Brain microvascular endothelial cell (primary cell): ENCODE measurements at places on chromosomes 16 and 17.

GRCh38 chr16:56848955-56849689, 15.9 kb upstream of the SLC12A3 start:
- peak; percentile 69 for DNase-seq

DNA sequence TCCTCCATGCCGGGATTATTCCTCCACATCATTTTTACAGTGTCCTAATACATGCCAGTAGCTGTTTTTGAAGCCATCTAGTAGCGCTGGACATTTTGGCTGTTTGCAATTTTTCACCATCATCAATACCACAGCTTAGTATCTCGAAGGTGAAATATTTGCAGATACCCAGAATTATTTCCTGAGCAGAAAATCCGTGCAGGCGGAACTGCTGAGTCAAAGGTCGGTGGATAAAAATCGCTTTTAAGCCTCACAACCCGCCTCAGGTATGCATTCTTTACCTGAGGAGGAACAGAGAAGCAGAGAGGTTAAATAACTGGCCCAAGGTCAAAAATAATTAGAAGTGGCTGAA, 584 bp upstream of the TNRC6A start:
- no peak for DNase-seq

- no peak for DNase-seq
Measured at GRCh38 chr17:81371910-81372760, 23.1 kb upstream of the BAHCC1 start.

GRCh38 chr17:13734880-13735279, 133.2 kb upstream of the HS3ST3A1 start:
- no peak for DNase-seq

DNA sequence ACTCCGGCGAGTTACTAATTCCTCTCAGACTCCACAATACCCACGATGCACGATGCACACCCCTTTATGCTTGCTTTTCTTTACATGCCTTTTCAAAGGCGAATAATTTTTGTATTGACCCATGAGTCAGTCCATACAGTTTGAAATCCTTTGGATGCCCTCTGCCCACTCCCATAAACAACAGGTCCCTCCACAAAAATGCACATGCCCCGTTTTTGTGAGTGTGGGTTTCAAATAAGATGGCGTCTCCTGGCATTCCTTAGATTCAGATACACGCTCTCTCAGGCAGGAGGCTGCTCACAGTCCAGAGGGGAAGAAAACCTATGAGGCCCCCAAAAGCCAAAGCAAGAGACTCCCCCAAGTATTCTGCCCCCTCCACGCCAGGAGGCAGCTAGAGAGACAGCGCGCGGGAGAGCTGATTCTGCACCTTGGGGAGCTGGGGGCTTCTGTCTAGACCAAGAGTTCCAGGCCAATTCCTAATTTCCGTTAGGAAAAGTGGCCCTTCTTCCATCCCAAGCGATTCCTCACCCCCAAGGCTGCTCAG, 19.6 kb upstream of the HOXB9 start:
- no peak for DNase-seq

DNA sequence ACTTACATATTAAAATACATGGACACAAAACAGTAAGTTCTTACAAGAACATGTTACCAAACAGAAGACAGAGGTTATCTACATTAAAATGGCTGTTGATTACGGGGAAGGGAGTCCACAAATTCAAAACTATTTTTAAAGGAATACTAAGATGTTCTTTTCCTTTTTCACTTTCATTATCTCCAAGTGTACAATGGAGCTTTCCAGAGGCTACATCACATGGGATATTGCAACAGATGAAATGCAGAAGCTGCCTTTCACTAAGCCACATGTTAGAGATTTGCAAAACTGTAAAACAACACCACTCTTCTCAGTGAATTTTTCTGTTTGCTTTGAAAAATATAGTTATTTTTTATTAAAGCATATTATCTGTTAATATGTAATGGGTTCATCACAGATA, 53.6 kb downstream of the XPO6 start:
- no peak for DNase-seq

- no peak for DNase-seq
Measured at GRCh38 chr16:57470711-57471110, 8.2 kb downstream of the POLR2C start.

GRCh38 chr16:86991679-86992078, 325.5 kb downstream of the C16orf95 start:
- DNase-seq: peak; percentile 34

DNA sequence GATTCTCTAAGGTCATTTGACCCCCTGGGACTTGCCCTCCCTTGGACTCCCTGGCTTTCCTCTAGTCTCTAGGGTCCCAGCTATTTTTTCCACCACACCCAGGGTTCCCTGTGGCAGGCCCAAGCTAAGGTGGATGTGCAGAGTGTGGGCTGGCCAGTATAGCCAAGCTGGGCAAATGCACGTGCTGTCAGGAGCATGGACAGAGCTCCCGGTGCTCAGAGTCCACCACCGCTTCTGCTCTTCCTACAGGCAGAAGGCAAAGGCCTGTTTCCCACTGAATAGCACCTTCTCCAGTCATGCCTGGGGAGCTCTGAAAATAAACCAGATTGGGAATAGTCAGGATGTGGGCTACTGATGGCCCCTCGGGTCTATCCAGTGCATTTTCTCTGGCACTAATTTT, 53.3 kb downstream of the GNAO1 start:
- no peak for DNase-seq

DNA sequence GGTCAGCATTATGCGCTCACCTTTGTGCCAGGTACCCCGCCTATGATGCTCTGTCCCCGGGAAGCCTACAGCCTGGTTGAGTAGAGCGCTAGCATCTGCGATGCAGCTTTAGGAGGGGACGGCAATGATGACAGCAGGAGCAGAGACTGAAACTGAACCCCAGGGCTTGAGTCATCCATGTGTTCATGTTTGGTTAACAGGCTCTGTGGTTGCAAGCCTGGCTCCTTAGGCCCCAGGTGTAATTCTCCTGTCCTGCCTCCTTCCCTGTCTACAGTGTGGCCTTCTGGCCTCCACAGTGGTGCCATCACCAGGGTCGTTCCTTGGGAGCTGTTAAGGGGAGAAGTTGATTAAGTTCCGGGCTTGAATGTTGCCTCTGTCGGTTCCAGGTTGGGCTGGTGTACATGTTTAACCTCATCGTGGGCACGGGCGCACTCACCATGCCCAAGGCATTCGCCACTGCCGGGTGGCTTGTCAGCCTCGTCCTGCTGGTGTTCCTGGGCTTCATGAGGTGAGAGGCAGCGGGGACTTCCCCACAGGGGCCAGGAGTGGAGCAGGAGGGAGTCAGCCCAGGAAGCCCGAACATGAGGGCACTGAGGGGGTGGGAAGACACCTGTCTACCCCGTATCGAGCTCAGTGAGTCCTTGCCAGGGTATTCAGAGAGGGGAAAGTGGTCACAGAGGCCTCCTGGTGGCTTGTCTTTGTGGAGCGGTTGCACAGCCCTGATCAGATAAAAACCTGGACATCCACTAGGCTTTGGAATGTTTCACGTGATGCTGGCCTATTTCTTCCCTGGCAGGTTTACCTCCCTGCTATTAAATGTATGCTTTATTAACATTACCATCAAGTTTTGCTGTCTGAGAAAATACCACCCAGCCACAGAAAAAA, 9.2 kb upstream of the NAT9 start:
- no peak for DNase-seq

DNA sequence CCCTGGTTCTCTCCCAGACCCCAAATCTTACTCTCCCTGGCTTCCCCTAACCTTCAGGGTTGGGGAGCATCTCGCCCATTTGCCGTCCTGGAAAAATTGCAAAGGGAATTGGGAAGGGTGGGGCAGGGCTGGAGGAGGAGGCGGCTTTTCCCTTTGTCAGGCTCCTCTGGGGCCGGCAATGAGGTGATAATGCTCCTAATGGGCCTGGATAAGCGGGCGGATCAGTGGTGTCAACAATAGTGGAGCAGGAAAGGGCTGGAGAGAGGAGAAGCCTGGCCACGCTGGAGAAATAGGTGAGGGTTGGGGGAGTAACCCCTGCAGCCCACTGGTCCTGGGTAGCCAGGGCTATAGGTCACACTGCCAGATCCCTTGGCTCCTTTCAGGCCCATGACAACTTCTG, 12.3 kb downstream of the SCN4A start:
- DNase-seq: no peak

DNA sequence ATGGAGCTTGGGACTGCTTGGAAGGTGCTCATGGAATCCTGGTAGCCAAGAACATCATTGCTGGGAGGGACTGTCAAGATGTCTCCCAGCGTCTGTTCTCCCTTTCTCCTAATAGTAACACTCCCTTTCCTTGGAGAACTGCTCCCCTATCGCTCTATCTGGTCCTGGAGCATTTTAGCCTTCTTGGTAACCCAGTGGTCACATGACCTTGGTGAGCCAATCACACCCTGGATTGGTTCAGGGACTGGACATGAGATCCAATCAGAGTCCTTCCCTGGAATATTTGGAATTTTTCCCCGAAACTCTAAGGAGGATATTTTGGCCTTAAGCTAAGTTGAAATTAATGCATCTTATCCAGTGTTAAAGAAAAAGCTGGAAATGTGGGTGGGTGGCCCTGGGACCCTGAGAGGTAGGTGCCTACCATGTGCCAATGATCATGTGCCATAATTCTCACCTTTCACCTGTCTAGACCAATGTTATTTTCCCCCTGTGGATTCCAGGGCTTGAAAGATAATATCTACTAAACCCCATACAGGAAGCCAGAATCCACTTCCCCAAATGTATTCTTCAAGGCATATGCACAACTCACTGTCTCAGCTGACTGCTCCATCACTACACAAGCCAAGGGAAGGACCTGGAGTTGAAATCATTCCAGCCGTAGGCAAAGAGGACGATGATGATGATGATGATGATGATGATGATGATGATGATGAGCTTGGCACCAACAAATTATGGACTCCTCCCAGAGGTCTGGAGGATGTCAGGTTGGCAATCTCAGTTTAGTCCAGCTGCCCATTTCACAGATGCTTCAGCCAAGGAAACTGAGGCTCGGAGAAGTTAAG, 193.2 kb downstream of the RAB11FIP4 start:
- no peak for DNase-seq

- DNase-seq: no peak
Measured at GRCh38 chr17:36755586-36755985, 154.2 kb downstream of the MRM1 start.

DNA sequence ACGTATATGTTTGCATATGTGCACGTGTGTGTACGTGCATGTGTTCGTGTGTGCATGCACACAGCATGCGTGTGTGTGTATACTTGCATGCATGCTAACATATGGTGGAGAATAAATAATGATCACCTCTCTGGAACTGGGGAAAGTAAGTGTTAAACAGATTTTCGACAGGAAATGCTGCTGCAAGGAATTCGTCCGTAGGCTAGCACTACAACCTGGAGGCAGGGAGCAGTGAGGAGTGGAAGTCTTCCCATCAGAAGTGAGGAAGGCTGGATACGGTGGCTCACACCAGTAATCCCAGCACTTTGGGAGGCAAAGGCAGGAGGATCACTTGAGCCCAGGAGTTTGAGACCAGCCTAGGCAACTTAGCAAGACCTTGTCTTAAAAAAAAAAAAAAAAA, 4.8 kb upstream of the CSNK1D start:
- DNase-seq: no peak

GRCh38 chr17:76204277-76204676, 36.0 kb downstream of the RNF157 start:
- peak; percentile 66 for DNase-seq

DNA sequence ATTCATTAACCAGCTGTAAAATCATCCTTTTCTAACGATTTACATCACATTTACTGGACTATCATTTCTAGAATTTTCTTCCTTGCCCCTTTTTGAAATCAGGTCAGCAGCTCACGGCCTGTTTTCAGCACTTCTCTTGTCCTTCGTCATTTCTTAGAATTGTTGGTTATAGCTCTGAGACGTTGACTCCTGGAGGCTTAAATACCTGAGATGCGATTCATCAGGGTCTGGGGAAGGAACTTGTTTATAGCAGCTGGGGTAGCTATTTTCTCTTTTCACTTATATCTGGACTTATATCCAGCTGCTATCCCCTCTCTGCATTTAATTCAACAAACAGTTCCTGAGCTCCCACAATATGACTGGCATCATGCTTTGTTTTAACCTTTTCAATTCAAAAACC, 338.7 kb upstream of the TNRC6C start:
- peak; percentile 80 for DNase-seq

- DNase-seq: no peak
Measured at GRCh38 chr16:10169904-10170410, 12.3 kb downstream of the GRIN2A start.

DNA sequence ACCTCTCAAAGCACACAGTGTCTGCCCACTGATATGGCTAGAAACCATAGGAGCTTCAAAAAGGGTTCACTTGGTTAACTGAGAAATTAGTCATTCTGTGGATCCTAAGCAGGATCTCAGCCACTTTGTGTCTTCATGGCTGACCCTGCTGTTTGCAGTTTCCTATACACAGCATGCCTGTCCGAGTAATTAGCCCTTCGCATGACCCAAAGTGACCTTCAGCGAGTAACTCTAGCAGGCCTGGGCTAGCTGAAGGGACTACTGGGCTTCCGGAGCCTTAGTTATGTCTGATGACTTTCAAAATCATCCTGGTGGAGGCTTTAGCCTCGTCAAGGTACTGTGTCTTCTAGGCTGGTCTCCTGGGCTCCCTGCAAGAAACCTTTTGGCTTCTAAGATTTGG, 28.9 kb upstream of the FBXW10B start:
- DNase-seq: no peak

GRCh38 chr16:67163999-67164558, 466 bp upstream of the HSF4 start:
- no peak for DNase-seq

GRCh38 chr16:54952195-54952594, 21.5 kb downstream of the IRX5 start:
- DNase-seq: no peak
